H1 (cell line): ENCODE measurements at places on chromosomes 2 and 18. TPM values are rescaled to one million over a fixed set of nuclear protein-coding genes. Genes with fewer than 3 reads are reported as not detected.
A peak's percentile ranks its signal among the peaks of the same experiment; 100 is the strongest.

Gene IL37
- total RNA-seq = not detected in 2 replicates

Gene ACTG2
- total RNA-seq = 11.0 and 13.7 TPM in 2 replicates

Gene SKOR2
- 0.11 and 0.21 TPM in 2 replicates for total RNA-seq

Gene FSHR
- not detected in 2 replicates for total RNA-seq

Gene FTCDNL1
- total RNA-seq = 0.61 and 0.97 TPM in 2 replicates

- peaks cover 4% of the 10 kb centered on the region for H3K4me1 ChIP-seq
- DNase-seq = no peak
- no peaks in the 10 kb centered on the region for H3K36me3 ChIP-seq
- no peak overlapping the region for H3K27ac ChIP-seq
- H3K4me3 ChIP-seq = no peak overlapping the region
Measured at GRCh38 chr2:142893241-142893640, 15.8 kb downstream of the KYNU start.

GRCh38 chr2:229084447-229084846, 186.6 kb downstream of the PID1 start:
- no peak overlapping the region for H3K27ac ChIP-seq
- H3K4me1 ChIP-seq = no peaks in the 10 kb centered on the region
- no peak for DNase-seq
- no peaks in the 10 kb centered on the region for H3K27me3 ChIP-seq
- H3K36me3 ChIP-seq = no peaks in the 10 kb centered on the region

DNA sequence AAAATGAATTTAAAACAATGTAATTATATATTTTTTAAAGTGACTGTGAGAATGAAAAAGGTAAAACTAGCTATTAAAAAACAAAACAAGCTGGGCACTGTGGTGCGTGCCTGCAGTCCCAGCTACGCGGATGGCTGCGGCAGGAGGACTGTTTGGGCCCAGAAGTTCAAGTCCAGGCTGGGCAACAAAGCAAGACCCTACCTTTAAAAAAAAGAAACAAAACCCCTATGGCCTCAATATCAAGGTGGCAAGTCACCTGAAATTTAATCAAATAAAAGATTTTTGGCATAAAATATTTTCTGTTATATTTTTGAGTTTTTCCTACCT, 46.9 kb upstream of the STRN start:
- no peak overlapping the region for H3K4me3 ChIP-seq
- no peaks in the 10 kb centered on the region for H3K4me1 ChIP-seq
- no peaks in the 10 kb centered on the region for H3K27me3 ChIP-seq
- DNase-seq = no peak
- H3K36me3 ChIP-seq = peaks cover 2% of the 10 kb centered on the region; the same call in 1 of the 2 replicates
- H3K27ac ChIP-seq = no peak overlapping the region

GRCh38 chr18:28607991-28608390, 431.1 kb upstream of the CDH2 start:
- no peak overlapping the region for H3K4me3 ChIP-seq
- H3K27me3 ChIP-seq = no peaks in the 10 kb centered on the region
- no peak overlapping the region for H3K27ac ChIP-seq
- no peaks in the 10 kb centered on the region for H3K4me1 ChIP-seq
- no peak for DNase-seq

DNA sequence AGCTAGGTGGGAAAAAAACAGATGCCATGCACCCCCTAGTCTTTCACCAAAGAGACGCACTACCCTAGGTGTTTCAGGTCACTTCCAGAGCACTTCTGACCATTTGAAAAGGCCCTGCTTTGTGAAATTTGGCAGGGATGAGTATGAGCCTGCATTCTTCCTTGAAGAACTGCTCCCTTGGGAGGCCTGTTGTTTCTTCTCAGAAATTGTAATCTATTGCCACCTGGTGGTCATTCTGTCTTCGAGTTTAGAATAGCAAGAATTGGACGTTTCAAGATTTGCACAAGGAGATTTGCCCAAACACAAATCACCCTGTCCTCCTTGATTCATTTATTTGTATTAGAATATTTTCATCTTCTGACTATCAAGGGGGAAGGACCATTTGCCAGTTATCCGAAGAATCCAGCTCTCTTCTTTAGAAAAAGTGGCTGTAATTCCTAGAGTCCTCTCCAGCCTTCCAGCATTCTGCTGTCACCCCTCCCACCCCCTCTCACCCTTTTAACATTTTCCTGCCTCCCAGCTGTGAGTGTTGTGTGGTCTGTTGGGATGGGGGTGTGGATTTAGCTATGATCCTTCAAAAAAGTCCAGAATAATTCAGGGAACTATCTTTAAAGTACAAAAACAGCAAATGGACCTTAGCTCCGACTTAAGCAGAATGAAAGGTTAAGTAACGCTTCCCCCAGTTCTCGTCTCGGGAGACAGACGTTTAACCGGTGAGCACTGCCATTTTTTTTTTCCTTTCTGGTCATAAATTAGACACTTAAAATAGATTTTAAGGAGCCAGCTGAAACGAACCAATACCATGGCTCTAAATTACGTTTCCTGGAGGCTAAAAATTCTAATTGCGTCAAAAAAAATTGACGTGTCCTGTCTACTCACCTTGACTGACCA, 3.7 kb upstream of the GAD1 start:
- peak overlapping the region; percentile 51 for H3K4me3 ChIP-seq
- H3K27ac ChIP-seq = no peak overlapping the region

- H3K27me3 ChIP-seq = no peaks in the 10 kb centered on the region
- H3K4me1 ChIP-seq = 0 out of 2 replicates have a peak, but pooled peaks cover 2% of the 10 kb centered on the region
- no peaks in the 10 kb centered on the region for H3K36me3 ChIP-seq
- DNase-seq = peak; percentile 55
- no peak overlapping the region for H3K27ac ChIP-seq
Measured at GRCh38 chr2:142286618-142287017, 155.8 kb upstream of the LRP1B start.
